Activated CD4-positive, alpha-beta T cell treated with anti-CD3 and anti-CD28 coated beads for 36 hours (primary cell): ENCODE measurements at places on chromosomes 7 and 10. TPM values are rescaled to one million over a fixed set of nuclear protein-coding genes. Genes with fewer than 3 reads are reported as not detected.

DNA sequence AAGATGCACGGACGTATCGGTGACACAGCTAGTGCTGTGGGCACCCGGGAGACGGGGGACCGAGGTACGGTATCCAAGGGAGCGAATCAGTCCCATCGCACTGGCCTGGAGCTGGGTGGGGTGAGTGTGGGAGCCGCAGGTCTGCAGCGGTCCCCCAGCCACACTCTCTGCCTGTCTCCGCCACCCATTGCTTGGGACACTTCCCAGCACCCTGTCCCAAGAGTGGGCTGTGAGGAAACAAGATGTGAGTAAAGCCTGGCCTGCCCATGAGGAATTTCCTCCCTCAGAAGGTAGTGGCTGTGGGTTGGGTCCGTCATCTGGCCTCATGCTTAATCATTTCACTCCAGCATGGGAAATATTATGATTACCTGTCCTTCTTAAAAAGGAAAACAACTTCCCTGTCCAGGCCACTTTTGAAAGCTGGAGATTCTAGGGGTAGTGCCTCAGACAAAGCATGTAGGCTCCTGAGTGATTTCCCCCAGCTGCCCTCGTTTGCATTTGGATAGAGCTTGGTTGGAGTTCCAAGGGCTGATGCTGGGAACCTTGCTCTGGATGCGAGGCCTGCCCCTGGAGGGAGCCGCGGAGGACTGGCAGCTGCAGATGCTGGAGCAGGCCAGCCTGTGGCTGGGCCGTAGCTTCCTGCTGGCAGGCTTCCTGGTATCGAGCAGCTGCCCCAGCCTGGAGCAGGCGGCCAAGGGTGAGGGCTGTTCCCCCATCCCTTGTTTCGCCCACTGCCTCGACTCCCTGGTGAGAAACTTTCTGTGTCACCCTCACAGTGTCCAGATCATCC lies 6.2 kb upstream of the ACTR3C start:
- no peak for DNase-seq

DNA sequence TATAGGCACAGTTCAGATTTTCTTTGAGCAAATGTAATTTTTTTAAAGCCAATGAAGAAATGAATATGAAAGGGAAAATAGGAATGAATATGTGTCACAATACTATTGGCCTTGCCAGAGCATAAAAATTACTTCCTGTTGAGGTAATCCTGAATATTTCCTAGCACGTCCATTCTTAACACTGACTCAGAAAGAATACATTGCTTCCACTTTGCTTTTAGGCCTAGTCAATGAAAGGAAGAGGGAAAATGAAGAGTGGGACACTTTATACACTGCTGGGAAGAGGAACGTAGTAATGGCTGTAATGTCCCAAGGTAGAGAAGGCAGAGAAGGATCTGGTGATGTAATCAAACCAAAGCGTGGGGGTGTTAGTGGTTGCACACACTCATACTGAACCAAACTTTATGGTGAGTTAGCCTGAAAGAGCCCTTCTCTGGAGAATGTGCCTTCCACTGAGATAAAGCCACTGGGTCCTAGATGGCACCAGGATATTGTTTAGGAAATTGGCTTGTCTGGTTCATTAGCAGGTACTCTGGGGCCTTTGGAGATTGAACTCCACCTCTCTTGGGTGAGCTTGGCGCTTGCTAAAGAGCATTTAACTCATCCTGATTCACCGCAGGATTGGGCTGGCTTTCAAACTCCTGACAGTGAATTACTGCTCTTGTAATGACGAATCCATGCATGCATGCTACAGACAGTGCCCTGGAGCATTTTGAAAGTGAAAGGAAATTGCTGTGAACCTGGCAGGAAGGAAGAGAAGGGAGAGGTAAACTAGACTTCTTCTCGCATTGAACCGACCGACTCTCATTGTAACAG lies 254.9 kb downstream of the KIAA1217 start:
- peak; percentile 64 for DNase-seq

DNA sequence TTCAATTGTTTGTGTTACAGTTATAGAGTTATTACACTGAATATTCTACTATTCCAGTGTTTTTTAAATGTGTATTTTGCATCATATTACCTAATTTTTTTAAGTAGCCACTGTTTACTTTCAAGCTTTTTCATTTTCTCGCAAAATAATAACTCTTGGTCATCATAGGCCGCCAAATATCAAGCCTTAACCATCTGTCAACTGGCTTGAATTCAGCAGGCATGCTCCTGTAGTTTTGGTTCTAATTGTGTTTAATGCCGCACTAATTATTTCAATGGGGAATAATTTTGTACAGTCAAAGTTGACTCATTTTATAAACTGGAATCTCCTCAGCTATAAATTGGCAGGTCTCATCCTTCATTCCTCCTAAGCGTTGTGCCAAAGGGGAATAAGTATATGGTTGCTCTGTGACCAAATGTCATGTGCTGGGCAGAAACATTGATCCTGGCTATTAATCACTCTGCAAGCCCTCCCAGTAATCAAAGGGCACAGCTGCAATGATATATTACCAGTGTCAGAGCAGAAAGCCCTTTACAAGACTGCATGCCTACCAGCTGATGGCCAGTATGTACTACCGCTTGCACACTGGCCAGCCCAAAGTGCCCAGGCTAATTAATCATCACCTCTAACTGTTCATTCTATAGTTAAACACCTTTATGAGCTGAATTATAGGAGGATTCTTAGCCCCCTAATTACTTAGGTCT lies 74.8 kb downstream of the SKAP2 start:
- no peak for DNase-seq

- DNase-seq = no peak
Measured at GRCh38 chr7:22176791-22177412, 180.1 kb downstream of the RAPGEF5 start.

- DNase-seq = no peak
Measured at GRCh38 chr7:142908921-142909890, 23.7 kb upstream of the TRPV6 start.

PITX3 gene
- 0.81 TPM for total RNA-seq

SH2D4B gene
- not detected for total RNA-seq

ELN gene
- not detected for total RNA-seq
